ENCODE measurements at places on chromosomes 12 and 14.

DNA sequence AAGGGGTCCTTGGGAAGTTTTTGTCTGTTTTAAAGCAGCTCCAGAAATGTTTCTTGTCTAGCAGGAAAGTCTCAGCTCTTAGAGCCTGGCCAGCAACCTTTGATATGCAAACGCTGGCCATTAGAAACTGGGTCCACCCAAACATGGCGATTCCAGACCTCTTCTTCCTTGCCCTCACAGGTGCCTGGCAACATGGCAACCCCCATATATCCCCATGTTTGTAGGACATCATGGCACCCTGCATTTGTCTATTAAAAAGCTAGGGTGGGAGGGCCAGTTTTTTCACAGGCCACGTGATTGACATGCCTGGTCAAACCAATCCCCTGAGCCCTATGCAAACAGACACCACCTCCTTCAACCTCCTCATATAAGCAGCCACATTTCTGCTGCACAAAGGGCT lies 848.7 kb upstream of the FOXG1 start:
- no peak for DNase-seq

DNA sequence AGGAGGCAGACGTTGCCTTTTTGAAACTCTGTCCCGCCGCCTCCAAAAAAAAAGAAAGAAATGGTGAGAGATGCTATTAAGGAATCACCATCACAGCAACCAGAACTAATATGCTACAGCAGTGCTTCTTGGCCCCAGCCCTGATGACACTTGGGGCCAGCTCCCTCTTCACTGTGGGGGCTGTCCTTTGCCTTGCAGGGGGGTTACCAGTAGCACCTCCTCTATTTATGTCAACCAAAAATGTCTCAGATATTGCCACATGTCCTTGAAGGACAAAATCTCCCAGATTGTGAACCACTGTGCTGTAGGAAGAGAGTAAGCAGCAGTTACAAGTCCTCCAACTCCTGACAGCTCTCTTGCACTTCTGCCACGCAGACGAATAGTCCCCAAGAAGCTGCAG lies 76.4 kb downstream of the LRRC74A start:
- no peak for DNase-seq

GRCh38 chr12:82124711-82125380 lies 233.3 kb downstream of the CCDC59 start:
- no peak for DNase-seq

- DNase-seq = no peak
These were observed 195.4 kb downstream of the DUSP6 start for GRCh38 chr12:89156862-89157262.

DNA sequence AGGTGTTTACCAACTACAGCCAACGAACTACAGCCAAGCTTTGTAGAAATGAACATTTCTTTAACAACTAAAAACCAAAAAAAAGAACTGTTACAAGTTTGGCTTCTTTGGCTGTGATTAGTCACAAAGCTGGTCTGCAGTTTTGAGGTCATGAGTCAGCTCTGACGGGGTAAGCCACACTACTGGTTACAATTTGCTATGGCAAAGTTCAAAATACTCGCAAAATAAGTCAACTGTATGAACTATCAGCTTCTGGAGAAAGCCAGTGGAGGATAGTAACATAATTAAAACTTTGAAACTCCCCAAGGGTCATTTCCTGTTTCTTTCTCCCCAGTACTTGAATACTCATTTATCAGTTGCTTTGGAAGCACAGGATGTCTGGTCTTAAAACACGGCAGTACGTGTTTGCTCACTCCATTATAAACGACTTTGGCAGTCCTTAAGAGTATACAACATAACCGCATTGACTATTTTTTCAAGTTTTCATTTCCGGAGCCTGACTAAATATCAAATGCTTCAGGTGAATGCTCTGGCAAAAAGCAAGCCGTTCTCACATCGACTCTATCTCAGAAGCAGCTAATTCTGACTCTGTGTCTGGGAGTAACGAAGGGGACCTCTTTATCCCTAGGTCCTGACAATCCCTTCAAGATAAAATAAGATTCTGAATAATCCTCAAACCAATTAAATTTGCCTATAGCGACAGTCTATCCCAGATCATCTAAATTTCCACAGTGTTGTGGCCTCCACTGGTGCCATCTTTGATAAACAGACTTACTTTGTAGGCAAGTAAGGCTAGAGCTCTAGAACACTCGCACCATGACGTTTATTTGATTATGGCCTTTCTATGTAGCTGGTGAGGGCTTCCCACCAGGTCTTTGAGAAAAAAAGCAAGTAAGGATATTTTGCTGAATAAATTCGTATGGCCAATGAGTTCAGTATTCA lies 10.6 kb downstream of the PHLDA1 start:
- no peak for DNase-seq

DNA sequence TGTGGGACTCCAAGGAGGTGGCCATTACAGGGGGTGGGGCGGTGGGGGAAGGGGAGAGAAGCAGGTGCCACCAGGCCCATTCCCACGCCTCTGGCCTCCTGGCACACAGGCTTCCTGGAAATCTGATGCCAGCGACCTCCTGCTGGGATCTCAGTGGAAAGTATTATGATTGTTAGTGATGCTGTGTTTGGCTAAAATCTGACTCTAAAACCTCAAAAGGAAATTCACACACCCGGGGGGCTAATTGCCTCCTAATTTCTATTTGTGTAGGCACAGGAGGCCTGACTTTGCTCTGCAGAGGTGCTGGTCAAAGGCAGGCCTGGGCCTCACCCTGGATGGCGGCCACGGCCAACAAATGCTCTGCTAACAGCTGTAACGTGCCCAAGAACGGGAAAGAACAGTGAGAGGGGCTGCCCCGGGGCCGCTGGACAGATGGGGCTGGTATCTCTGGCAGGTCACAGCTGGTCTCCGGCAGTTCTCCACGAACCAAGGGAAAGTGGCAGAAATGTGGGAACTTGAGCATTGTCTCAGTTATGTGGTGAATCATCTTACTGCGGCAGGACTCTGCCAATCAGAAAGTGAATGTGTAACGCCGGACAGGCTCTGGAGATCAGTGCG lies 14.3 kb downstream of the FAM181A start:
- DNase-seq = no peak

DNA sequence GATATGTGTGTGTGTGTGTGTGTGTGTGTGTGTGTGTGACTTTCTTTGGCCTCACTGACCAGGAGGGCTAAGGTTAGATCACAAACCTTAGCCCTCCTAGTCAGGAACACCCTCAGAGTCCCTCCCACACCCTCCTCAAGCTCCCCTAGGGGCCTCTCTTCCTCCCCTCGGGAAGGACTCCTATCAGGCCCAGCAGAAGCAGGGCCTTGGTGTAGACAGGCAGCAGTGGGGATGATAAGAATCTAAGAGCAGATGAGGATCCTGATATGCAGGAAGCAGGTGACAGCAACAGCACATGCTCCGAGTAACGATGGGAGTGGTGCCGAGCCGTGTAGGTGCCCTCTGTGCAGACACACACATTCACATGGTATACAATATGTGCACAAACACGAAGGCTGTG lies 20.7 kb downstream of the PLEK2 start:
- no peak for DNase-seq

DNA sequence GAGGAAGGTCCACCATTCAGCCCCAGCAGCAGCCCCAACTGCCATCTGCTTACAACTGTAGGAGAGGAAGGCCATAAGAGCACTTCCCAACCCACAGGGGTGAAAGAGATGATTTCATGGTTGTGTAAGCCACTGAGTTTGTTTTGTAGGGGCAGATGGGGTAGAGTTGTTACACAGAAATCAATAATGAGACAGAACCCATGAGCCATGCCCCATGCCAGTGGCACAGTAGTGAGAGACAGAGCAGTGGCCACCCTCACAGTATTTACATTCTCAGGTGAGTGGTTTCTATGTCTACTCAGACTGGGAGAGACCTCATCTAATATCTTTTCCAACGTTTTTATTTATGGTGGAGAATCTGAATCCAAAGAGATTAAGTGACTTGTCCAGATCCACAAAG lies 68.6 kb downstream of the NUAK1 start:
- DNase-seq = no peak

DNA sequence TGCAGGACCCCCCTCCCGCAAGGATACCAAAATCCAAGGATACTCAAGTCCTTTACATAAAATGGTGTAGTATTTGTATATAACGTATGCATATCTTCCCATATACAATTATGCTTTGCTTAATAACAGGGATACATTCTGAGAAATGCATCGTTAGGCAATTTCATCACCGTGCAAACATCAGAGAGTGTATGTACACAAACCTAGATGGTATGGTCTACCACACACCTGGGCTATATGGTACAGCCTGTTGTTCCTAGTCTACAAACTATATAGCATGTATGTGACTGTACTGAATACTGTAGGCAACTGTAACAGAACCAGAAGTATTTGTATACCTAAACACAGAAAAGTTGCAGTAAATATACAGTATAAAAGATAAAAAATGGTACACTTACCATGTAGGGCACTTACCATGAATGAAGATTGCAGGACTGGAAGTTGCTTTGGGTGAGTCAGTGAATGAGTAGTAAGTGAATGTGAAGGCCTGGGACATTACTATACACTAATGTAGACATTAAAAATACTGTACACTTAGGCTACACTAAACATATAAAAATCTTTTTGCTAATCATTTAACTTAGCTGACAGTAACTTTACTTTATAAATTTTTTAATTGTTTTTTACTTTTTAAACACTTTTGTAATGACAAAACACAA lies 141.1 kb downstream of the SLC41A2 start:
- DNase-seq = no peak

DNA sequence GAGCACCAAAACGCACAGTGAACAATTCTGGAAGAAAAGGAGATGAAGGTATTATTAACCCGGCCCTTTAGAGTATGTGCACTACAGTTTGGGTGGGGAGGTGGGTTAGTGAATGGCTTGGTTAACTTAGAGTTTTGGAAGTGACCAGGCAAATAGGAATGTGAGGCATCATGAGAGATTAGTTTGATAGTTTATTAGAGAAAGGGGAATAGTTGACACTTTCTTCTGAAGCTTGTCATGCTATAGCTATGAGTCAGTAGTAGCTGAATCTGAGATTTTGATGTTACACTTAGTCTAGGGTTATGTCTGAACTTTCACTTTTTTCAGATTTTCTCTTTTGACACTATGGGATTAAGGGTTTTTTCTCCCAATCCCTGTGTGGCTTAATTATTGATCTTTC lies 567.2 kb downstream of the SNAPC1 start:
- DNase-seq = no peak

GRCh38 chr14:92122351-92122677 lies 545 bp downstream of the CPSF2 start:
- peak; percentile 11 for DNase-seq

GRCh38 chr14:36226164-36226563 lies 49.6 kb upstream of the PTCSC3 start:
- no peak for DNase-seq

DNA sequence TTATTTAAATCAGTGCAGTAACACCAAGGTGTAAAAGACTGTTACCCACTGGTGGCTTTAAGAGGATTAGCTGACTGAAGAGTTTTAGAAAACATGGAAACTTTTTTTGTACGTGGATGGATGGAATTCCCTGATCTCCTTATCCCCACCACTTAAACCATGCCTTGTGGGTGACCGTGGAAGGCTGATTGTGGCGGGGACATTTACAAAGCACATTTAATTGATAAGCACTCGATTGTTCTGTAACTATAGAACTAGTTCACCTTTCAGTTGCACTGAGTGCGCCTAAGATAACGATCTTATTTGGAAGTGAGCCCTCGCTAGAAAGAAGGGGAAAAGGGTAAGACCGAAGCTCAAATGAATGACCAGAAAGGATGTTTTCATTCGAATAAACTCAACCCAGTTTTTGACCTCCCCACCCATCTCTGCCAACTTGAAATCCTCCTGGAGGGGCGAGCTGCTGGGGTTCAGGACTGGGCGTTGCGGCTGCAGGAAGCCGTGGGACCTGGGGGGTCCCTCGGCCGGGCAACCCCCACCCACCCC lies 688 bp upstream of the RASSF3 start:
- no peak for DNase-seq

- DNase-seq = no peak
These were observed 61.8 kb downstream of the PHLDA1 start for GRCh38 chr12:75969768-75970167.

- DNase-seq = no peak
These were observed 106.9 kb upstream of the PTPRB start for GRCh38 chr12:70744178-70744577.

DNA sequence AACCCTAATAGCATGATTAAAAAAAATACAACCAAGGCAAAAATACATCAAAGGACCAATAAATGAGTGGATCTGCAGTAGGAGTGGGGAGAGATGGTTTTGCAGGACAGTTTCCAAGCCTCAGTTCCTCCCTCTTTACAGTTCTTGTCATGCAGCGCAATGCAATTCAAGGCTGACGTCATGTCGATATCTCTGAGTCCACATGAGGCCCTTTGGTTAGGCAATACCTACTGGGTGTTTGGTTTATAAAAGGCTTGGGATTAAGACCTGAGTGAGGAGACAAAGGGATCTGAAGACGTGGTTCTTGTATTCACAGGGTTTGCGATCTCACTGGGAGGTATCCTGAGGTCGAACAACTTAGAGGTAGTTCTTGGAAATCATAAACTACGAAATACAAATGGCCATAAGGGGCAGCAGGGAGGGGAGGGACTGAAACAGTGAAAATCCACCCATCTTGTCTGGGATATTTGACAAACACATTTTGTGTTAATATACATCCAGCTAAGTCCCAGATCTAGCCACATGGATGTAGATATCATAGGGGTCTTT lies 441.0 kb downstream of the FUT8 start:
- no peak for DNase-seq

DNA sequence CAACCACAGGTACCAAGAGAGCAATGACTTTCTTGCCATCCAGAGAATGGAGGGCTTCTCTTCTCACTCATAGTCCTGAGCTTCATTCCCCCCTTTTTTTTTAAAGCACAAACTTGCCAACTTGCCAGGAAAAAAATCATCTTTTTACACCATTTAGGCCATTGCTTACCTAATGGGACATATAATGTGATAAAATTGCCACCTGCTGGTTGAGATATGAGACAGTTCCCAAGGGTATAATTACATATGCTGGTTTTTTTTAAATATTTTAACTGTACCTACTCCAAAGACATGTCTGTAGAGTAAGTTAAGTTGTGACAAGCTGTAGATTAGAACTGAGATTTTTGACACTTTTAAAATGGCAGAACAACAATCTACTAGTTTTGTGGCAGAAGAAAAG lies 519.1 kb upstream of the SEL1L start:
- DNase-seq = no peak
